Activated naive CD8-positive, alpha-beta T cell treated with anti-CD3 and anti-CD28 coated beads for 36 hours (primary cell): ENCODE measurements at places on chromosomes 7 and 10.

GRCh38 chr7:31687024-31687748 lies at the start of gene PPP1R17:
PPP1R17 (plus strand) TSS chr7:31687215; CDS start chr7:31692442, 5,227 bp downstream.
- no peaks in the 10 kb centered on the region for H3K27me3 ChIP-seq
- no peak within 1 kb of the TSS for H3K27ac ChIP-seq
- no peak for DNase-seq
- H3K4me1 ChIP-seq = no peaks in the 10 kb centered on the region

DNA sequence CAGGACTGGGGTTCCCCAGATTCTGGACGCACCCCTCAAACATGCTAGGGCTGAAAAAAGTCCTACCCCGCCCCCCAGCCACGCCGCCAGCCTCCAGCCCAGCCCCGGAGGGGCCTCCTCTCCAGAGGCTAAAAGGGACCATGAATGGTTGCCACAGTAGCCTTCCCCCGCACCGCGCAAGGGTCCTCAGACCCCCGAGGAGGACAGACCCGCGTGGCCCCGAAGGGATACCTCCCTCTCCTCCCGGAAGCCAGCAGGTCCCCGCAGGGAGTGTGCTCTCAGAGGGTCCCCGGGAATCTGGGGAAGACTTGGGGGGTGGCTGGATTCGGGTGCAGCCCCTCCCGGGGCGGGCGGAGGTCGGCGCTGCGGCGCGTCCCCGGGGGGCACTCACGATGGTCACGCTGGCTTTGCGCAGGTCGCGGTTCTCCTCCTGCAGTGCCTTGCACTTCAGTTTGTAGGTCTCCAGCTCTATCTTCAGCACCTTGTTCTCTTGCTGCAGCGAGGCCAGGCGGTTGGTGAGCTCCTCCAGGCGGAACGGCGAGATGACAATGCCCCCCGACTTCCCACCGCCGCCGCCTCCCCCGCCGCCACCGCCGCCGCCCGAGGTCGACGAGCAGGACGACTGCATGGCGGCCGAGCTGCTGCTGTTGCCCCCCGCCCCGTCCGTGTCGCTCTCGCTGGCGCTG lies 482 bp downstream of the CCDC6 start:
- H3K4me3 ChIP-seq = peak overlapping the region; percentile 98
- no peaks in the 10 kb centered on the region for H3K27me3 ChIP-seq
- H3K36me3 ChIP-seq = peaks cover 32% of the 10 kb centered on the region
- H3K27ac ChIP-seq = peak overlapping the region; percentile 98
- peaks cover 61% of the 10 kb centered on the region for H3K4me1 ChIP-seq
- peak; percentile 31 for DNase-seq

- no peak overlapping the region for H3K4me3 ChIP-seq
- H3K36me3 ChIP-seq = no peaks in the 10 kb centered on the region
- H3K4me1 ChIP-seq = no peaks in the 10 kb centered on the region
- no peak for DNase-seq
- peaks cover 31% of the 10 kb centered on the region for H3K27me3 ChIP-seq
- H3K27ac ChIP-seq = no peak overlapping the region
Measured at GRCh38 chr7:27314111-27314510, 71.5 kb downstream of the EVX1 start.

DNA sequence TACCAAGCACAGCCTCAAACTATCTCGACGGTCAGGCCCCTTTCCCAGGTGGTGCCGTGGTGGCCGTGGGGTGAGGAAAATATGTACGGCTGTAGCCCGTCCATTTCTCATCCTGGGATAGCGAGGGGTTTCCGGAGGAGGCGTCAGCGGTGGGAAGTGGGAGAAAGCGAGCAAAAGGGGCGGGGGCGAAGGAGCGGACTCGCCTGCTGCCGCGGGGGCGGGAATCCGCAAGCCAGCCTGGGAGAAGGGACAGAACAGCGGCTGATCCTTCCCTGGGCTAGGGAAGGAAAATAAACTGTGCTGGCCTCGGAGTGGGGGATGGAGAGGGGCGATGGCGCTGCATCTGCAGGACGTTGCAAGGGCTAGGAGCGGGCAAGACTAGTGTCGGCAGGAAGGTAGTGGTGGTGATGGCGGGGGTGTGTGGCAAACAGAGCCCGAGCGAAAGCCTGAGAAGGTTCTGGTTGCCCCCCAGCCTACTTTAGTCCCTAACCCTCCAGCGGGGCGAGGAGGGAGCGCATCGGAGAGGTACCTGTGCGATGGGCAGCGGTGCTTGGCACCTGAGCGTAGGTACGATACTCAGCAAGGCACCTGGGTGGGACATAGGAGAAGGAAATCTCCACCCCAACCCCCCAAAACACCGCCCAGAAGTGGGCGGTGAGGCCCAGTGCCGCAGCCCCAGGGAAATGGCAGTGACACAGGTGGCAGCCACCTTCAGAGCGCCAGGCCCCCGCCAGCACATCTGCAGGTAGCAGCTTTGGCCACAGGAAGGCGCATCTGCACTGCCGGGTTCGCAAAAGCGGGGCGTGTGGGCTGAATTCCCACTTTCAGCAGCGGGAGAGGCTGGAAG lies 49.9 kb upstream of the STEAP1B start:
- H3K27ac ChIP-seq = no peak overlapping the region
- peaks cover 82% of the 10 kb centered on the region for H3K27me3 ChIP-seq
- H3K4me3 ChIP-seq = peak overlapping the region; percentile 66
- DNase-seq = peak; percentile 45
- no peaks in the 10 kb centered on the region for H3K36me3 ChIP-seq

GRCh38 chr7:29877196-29877595 lies 70.9 kb downstream of the WIPF3 start:
- no peaks in the 10 kb centered on the region for H3K36me3 ChIP-seq
- peaks cover 2% of the 10 kb centered on the region for H3K4me1 ChIP-seq
- no peak for DNase-seq
- no peak overlapping the region for H3K27ac ChIP-seq
- H3K27me3 ChIP-seq = peaks cover 6% of the 10 kb centered on the region
- H3K4me3 ChIP-seq = no peak overlapping the region

DNA sequence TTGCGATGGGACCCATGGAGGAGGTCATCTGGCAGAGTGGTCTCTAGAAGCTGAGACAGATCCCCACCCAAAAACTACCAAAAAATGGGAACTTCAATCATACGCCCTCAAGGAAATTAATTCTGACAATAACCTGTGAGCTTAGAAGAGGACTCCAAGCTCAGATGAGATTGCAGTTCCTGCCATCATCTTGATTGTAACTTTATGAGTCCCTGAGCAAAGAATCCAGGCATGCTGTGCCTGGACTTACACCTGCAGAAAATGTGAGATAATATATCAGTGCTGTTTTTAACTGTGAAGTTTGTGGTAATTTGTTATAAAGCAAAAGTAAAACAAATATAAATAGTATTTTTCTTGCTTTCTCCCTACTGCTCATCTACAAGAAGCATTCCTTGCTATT lies 299.6 kb upstream of the MBL2 start:
- H3K27me3 ChIP-seq = no peaks in the 10 kb centered on the region
- no peaks in the 10 kb centered on the region for H3K4me1 ChIP-seq
- no peaks in the 10 kb centered on the region for H3K36me3 ChIP-seq
- no peak overlapping the region for H3K4me3 ChIP-seq
- no peak for DNase-seq

GRCh38 chr7:126150278-126150958 lies 1102.3 kb downstream of the GRM8 start:
- no peak overlapping the region for H3K27ac ChIP-seq
- no peaks in the 10 kb centered on the region for H3K4me1 ChIP-seq
- no peaks in the 10 kb centered on the region for H3K27me3 ChIP-seq
- H3K4me3 ChIP-seq = no peak overlapping the region

GRCh38 chr7:47460251-47460989 lies 121.5 kb downstream of the TNS3 start:
- H3K27ac ChIP-seq = no peak overlapping the region
- H3K36me3 ChIP-seq = no peaks in the 10 kb centered on the region
- no peaks in the 10 kb centered on the region for H3K27me3 ChIP-seq
